HFFc6 (cell line): ENCODE measurements at places on chromosomes 3 and 15.

- no peak for DNase-seq
Observed at GRCh38 chr3:196763179-196763578, 23.5 kb downstream of the PAK2 start.

- DNase-seq, result peak; percentile 46
Observed at GRCh38 chr15:98658831-98659699, 10.7 kb downstream of the IGF1R start.

GRCh38 chr3:10447527-10448260 lies 57.7 kb downstream of the ATP2B2 start:
- no peak for DNase-seq

DNA sequence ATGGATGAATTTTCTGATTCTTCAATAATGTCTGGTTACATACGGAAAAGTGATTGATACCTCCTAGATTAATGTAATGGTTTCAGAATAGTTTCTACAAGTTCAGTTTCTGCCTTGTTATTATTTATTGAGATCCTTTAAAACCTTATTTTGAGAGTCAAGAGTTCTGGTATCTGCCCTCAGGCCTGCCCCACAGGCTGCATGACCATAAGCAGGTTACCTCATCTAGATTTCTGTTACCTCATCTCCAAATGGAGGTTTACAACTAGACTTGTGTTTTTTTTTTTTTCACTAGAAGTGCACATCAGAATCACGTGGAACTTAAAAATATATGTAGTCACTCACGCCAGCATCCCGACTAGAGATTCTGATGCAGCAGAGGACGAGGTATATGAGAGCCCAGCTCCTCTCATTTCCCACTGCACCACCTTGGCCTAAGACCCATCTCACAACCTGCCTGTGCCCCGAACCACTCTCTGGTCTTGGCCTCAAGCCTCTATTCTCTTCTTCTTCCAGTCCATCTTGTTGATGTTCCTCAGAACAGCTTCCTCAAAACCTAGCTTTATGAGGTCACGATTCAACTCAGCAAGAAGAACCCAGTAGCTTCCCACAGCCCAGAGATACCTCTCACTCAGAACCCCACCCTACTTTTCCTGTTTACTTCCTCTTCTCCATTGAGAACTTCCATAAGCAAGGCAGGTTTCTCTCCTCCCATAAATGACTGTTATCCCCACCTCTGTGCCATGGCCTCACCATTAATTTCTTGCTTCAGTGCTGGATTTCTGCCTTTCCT lies 353.4 kb downstream of the CHST2 start:
- DNase-seq, result no peak

DNA sequence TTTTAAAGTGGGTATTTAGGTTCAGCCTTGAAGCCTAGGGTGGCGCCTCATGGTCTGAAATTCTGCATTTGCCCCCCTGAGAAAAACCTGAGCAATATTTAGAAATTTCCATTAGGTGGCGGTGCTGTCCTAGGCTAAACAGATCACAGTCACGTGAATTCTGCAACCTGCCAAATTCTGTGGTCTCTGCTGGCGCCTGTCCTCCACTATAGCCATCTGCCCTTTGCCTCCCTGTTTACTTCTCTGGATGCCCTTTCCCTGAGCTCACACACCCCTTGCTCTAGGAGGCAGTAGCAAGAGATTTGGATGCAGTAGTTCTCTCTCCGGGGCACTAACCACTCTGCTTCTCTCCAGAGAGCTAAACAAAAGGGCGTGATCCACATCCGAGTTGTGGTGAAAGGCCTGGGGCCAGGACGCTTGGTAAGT lies 9.1 kb downstream of the MRPS11 start:
- peak; percentile 49 for DNase-seq

GRCh38 chr15:44738340-44738984 lies 2.1 kb downstream of the TRIM69 start:
- DNase-seq, result peak; percentile 59

GRCh38 chr3:9666704-9667445 lies 17.6 kb downstream of the MTMR14 start:
- no peak for DNase-seq

DNA sequence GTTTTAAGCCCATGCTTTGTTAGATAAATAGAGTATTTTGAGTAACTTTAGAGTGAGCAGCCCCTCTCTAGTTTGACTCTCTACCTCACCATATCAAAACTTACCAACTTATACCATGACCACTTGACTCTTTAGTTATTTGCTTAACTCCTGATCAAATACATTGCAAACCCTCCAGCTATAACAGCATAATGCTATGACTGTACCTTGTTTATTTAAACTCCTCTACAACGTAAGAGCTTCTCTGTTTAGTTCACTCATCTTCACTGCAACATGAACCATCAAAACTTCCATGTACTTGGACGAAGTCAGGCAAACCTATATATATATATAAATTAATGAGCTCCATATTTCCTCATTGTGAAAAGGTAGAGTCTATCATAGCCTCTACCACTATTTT lies 218.2 kb downstream of the DPH6 start:
- no peak for DNase-seq

DNA sequence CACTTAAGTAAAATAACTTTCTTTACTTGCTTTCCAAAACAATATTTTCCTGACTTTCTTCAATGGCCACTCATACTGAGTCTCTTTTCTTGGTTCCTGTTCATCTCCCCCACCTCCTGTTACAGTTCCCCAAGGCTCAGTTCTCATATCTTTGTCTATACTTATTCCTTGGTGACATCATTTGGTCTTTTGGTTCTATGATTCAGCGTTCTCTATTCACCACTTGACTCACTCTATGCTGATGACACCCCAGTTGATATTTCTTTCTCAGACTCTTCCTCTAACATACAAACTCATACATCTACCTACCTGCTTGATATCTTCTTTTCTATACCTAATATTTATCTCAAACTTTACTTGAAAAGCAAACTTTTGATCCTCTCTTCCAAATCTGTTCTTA lies 85.0 kb upstream of the P3H2 start:
- peak; percentile 69 for DNase-seq

DNA sequence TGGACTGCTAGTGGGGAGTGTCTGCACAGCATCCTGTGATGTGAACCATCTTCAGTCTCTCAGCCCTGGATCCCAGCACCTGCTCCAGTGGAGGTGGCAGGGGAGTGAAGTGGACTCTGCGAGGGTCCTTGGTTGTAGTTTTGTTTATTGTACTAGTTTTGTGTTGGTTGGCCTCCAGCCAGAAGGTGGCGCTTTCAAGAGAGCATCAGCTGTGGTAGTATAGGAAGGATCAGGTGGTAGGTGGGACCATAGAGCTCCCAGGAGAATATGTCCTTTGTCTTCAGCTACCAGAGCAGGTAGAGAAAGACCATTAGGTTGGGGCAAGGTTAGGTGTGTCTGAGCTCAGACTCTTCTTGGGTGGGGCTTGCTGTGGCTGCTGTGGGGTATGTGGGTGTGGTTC lies 20.9 kb downstream of the NEK11 start:
- DNase-seq, result no peak

GRCh38 chr3:10504171-10505049 lies 976 bp downstream of the ATP2B2 start:
- DNase-seq, result no peak

- no peak for DNase-seq
Observed at GRCh38 chr15:60255390-60255789, 142.4 kb downstream of the ANXA2 start.

GRCh38 chr3:124034844-124035152 lies 42.9 kb upstream of the ROPN1 start:
- no peak for DNase-seq

DNA sequence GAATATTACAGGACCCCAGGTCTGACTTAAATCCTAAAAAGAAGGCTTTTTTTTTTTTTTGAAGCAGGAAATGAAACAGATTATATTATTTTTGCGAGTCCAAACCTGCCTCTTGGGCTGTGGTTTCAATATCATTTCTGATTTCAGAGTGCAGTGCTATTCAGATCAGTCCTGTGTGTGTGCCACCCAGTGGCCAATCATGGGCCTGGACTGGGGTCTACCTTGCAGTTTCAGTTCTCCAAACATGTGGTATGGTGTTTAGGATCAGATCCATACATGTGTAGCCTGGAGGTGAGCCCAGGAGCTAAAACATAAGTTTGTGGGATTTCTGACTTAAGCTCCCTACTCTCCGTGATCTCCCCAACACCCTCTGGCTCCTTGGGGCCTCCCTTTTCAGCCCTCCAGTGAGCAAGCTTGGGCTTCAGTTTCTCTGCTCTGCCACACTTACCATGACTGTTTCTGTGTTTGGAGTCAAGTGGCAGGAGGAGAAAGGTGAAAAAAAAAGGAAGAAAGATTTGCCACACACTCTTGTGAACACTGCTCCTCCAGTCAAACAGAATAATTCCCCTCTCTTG lies 12.1 kb upstream of the THSD4 start:
- DNase-seq, result peak; percentile 58

DNA sequence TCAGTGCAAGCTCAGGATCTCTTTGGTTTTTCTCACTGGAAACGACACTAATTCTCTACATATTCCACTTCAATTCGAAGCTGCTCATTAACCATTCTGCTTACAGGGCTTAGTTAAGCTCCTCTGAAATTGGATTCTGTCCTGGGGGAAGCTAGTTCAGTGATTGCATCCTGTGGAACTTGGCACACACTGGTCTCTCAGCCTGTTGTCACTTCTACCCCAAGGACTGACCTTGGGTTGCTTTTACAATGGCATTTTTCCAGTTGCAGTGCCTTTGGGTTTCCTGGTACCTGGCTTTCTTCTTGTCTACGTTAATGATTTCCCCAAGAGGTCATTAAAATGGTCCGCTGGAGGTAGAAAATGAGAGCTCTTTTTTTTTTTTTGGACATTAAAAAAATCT lies 33.3 kb upstream of the GABRB3 start:
- DNase-seq, result no peak

DNA sequence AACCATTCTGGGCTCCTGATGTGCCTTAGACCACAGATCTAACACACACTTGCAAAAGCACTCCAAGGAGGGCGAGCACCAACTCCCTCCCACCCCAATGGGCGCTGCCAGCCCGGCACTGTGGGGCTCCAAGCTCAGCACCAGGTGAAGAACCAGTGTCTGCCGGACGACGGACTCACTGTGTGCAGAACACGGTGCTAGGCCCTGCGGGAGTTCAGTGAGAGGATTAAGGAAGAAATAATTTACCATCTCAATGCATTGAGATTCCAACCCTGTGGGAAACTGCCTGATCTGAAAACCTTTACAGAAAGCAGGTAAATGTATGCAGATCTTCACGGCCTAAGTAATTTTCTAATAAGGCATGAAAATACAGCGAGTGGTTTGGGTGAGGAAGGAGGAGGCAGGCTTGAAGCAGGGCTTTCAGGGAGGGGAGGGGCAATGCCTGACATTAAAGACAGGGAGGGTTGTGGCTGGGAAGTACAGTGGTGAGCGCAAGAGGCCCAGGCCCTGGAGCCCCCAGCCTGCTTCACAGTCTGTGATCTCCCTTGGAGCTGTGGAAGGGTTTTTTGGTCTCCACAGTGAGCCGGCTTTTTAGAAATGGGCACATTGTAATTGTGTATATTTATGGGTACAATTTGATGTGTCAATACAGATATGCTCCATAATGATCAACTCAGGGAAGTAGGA lies 35.6 kb upstream of the CHRNB4 start:
- no peak for DNase-seq

GRCh38 chr3:44060164-44060563 lies 181.5 kb upstream of the TOPAZ1 start:
- DNase-seq, result no peak

GRCh38 chr15:64023220-64023619 lies 23.1 kb downstream of the DAPK2 start:
- no peak for DNase-seq

DNA sequence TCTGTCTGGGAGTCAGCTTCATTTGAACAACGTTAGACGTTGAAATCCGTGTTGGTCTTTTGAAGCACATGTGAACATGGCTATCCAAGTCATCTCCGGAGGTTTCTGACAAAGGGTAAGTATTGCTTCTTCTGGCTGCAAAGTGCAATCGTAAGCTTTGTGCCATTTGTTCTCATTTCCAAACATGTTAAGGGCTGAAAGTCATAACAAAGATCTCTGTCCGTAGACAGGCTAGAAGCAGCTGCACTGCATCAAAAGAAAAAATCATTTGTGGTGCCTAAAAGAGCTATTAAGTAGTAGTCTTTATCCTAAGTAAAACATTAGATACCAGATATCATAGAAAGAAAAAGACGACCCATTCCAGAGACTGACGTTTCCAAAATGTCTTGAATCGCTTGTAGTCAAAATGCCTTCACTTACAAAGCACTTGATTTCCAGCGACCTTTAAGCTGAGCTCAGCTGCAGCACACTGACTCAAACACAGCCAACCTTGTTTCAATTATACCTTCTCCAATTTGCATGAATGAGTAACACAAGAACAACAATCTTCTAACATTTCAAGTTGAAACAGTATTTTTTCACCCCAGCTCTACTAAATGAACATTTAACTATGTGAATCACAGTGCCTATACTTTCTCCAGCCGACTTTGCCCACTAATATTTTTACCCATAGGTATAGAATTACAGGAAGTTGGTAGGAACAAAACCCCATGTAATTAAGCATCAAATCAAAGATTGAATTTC lies 76.6 kb downstream of the NEDD4 start:
- peak; percentile 78 for DNase-seq
